ENCODE measurements at places on chromosomes 7 and 10. TPM values are rescaled to one million over a fixed set of nuclear protein-coding genes. Genes with fewer than 3 reads are reported as not detected.

- no peak for DNase-seq
These were observed 149.2 kb downstream of the DYNC1I1 start for GRCh38 chr7:95921543-95921942.

PHKG1 gene
- 1.7 TPM for total RNA-seq

ERVW-1 gene
- total RNA-seq: not detected

UTF1 gene
- not detected for total RNA-seq

SH2D4B gene
- total RNA-seq: not detected

GRCh38 chr7:74289659-74290552 is 699 bp downstream of the CLIP2 start:
- peak; percentile 73 for DNase-seq

DNA sequence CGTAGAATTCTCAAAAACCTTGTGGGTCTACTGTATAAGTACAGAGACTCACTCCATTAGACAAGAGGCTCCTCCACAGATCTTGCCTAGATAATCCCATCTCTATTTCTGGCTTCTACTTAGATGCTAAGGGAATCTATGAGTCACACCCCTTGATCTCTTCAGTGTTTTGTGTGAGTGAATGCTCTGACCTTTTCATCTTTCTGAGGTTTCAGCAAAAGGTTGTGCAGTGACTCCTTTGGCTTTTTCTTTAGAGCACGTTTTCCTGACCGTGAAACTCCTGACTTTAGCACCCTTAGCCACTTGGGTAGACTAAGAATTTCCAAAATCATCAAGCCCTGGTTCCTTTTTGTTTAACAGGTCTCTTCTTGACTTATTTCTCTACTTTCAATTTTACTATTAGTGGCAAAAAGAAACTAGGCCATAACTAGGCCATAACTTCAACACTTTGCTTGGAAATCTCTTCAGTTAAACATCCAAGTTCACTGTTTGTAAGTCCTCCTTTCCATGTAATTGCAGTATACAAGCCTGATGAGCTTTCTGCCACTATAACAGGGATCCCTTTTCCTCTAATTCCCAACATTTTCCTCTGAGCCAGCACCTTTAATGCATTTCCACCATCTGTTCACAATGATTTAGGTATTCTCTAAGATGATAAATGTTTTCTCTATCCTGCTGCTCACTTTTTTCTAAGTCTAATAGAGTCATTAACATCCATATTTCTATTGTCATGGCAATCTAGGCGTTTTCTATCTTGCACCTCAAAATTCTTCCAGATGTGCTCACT is 19.4 kb downstream of the COPG2 start:
- no peak for DNase-seq

- DNase-seq: no peak
These were observed 168.4 kb downstream of the SORCS3 start for GRCh38 chr10:104809288-104810090.

GRCh38 chr7:86328801-86329433 is 314.8 kb upstream of the GRM3 start:
- DNase-seq: no peak

DNA sequence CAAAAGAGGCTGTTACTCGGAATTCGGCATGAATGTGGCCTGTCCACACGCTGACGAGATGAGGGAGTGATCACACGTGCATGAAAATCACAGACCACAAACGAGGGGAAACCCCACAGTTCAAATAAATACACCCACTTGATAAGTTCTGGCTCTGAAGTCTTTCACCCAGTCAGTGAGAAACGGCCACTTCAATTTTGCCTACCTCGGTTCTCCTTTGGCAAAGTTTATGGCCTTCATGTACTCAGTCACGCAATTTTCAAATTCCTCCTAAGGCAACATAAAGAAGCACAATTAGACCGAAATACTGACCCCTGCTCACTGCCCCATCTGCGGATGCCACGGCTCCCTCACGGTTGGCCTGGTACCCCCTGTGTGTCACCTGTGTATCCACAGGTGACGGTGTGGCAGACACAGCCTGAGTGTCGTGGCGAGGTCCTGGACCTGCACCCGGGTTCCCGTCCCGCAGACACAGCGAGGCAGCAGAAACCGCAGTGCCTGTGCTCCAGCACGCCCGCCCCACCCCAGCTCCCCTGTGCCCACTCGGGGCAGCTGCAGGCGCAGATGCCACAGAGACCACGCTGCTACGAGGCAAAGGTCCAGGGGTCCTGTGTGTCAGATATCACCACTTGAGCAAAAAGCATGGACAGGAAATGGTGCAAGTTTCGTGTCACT is 1.4 kb downstream of the CFAP46 start:
- no peak for DNase-seq

CNOT4 gene
- 20.9 TPM for total RNA-seq

DNA sequence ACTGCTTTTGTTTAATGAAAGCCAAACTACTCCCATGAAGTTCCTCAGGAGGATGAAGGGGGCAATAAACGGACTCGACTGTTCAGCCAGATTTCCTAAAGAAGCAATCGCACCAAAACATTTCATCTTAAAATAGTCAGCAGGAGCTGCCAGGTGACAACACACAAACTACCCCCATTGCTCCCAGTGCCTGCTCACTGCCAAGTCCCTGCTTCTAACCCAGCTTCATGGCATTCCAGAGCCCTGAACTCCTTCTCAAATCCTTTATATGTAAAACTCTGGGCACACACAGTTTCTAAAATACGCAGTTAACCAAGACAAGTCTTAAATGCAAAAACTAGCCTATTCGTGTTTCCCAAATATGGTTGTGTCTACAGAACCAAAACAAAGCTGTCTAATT is 110.0 kb downstream of the SORBS1 start:
- no peak for DNase-seq

VPS50 gene
- total RNA-seq: 27.2 TPM

CTAGE6 gene
- total RNA-seq: not detected

DNA sequence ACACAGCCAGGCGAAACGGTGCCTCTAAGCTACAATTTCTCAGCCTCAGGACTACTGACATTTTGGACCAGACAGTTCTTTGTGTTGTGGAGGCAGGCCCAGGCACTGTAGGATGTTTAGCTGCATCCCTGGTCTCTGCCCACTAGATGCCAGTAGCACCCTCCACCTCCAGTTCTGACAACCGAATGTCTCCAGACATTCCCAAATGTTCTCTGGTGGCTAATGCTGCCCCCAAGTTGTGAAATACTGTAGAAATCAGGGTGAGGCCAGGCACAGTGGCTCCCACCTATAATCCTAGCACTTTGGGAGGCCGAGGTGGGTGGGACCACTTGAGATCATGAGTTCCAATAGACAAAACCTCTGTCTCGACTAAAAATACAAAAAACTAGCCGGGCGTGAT is 18.2 kb downstream of the HNRNPF start:
- DNase-seq: no peak

- DNase-seq: peak; percentile 94
These were observed at the start of gene CBX3 for GRCh38 chr7:26201247-26202018. Gene CBX3, plus strand, starts transcription at chr7:26201745. Its CDS starts 1,254 bp downstream, at chr7:26202999.

GRM3 gene
- total RNA-seq: not detected

GSTO2 gene
- 18.9 TPM for total RNA-seq

DNA sequence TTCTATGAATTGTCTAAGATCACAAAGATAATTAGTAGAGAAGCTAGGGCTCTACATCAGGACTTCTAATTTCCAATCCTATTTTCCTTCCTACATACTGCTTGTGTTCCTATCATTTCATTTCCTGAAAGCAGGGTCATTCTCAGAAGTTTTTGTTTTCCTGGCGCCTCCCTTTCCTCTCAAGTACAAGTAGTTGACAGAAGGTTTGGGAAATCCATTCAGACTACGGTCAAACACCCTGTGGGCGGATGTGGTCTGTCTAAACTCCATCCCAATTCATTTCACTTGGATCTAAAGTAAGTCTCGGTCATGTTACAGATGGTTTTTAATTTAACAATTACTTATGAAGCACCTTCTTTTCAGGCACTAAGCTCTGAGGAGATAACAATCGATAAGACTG is 221.4 kb downstream of the MTERF1 start:
- no peak for DNase-seq

COBL gene
- total RNA-seq: 36.8 TPM

GOT1 gene
- 96.7 TPM for total RNA-seq

DNA sequence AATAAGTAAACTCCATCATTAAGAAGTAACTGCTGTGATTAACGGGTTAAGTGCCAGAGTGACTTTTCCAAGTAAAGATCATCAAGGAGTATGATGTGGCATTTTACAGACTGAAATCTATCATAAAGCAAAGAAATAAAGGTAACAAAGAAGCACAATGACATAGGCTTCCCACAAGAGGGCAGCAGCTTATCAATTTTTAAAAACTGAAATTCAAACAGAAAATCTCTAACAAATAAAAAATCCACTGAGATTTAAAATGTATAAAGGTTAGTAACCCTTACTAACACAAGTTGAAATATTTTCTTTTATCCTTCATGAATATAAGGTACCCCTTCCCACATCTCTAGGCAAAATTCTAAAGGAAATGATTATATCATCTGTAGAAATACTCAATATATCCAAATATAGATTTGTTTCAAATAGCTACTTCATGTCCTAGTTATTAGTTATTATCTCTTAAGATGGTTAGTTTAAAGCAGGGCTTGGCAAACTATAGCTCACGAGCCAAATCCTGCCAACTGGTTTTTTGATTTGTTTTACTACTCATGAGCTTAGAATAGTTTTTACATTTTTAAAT is 29.2 kb downstream of the FAM3C start:
- DNase-seq: no peak

- no peak for DNase-seq
These were observed 15.0 kb downstream of the SKIDA1 start for GRCh38 chr10:21510241-21511094.

DNA sequence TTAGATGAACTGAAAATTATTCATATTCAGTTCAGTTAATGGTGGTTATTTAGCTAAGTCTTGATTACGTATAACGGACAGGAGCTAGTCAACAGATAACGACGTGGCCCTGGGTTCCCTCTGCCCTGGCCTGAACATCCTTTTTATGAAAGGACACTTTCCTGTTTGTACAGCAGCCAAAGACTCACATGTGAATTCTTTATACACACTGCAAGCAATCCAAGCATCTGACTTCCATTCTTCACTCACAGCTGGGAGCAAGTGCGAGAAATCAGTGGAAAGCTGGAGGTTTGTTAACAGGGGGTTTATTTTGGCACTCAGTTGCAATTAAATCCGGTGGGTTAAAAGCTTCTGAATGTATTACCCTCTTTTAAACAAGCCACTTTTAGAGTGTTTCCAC is 148.1 kb upstream of the GDF10 start:
- no peak for DNase-seq

NUTM2A gene
- total RNA-seq: 1.6 TPM

DNA sequence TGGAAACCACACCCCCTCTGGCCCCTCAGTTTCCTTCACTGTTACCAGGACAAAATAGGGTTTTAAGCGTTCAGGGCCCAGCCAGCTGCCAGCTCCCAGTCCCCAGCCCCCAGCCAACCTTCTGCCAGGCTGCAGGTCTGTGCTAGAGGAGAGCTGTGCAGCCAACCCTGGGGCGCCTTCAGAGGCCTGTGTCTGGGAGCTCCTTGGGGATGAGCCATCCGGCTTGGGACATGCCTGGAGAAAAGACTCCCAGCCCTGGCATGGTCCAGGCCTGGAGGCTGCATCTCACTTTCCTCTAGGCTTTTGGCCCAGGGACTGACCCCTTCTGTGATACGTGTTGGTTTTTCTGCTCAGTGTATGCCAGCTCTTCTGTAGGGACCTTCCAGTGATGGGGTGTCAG is 487.6 kb upstream of the MGMT start:
- no peak for DNase-seq

DNA sequence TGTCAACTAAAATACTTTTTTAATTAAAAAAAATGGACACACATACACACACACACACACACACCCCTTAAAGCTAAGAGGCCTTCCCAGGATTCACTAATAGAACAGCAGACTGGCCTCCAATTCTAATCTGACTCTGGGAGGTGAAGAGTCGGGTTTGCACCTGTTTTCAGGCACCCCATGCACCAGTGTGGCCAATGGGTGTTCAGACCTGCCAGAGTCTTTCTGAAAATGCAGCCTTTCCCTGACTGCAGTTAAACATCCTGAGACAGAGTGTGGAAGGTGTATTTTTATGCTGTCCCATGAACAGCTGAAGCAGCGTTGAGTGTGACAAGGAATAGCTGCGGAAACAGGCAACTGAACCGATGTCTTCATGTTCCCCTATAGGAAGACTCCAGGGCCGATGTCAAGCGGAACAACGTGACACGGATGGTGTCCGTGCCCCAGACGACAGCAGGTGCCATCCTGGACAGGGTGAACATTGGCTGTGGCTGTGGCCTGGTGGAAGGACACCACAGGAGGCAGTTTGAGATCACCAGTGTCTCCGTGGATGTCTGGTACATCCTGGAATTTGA is 74.6 kb upstream of the LYZL2 start:
- no peak for DNase-seq

- no peak for DNase-seq
These were observed 515.0 kb upstream of the ZMIZ1 start for GRCh38 chr10:78553792-78554191.

SPDYE2 gene
- not detected for total RNA-seq

MYL10 gene
- total RNA-seq: not detected

- peak; percentile 16 for DNase-seq
These were observed 38.3 kb downstream of the GPRIN2 start for GRCh38 chr10:46518028-46518725.

DNA sequence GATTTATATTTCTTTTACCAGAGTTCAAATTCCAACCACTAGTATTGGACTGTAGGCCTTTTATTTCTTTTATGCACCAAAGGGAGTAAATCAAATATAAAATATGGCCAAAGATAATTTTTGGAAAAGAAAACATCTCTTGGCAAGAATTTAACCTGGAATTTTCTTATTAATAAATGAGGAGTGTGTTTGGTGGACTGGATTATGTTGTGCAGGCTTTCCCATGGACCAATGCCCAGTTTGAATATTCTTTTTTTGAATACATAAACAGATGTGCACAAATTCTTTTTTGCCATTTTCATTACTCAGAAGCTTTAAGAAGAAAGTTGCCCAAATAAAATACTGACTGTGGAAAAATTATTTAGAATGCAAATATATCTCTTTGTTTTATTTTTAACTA is 22.1 kb upstream of the PRKG1 start:
- no peak for DNase-seq

- DNase-seq: no peak
These were observed 197.3 kb downstream of the PRPF18 start for GRCh38 chr10:13784067-13784466.

- no peak for DNase-seq
These were observed 40.4 kb upstream of the ABCB5 start for GRCh38 chr7:20574784-20575720.

GRCh38 chr7:98234429-98235147 is 17.4 kb downstream of the TECPR1 start:
- no peak for DNase-seq

TEX36 gene
- total RNA-seq: not detected

PDSS1 gene
- 35.5 TPM for total RNA-seq

POU6F2 gene
- total RNA-seq: not detected
